HepG2 (cell line): ENCODE measurements at places on chromosomes 6 and 20. TPM values are rescaled to one million over a fixed set of nuclear protein-coding genes. Genes with fewer than 3 reads are reported as not detected.

SEMG1 gene
- total RNA-seq, result not detected in 2 replicates

DNA sequence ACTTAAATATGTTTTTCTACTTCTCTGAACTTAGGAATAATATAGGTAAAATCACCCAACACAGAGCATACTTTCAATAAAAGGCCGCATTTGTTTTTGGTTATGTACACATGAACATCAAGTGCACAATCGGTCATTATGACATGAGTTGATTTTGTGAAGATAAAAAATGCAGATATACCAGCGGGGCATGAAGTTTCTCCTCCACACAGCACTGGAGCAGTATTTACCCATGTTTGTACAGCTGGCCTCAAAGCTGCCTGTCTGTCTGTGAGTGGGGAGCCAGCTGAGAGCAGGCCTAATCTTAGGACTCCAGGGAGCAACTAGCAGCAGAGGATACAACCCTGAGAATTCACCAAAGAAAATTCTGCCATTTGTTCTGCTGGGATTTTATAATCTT, 206.5 kb downstream of the TPBG start:
- no peaks in the 10 kb centered on the region for H3K36me3 ChIP-seq
- DNase-seq, result peak; percentile 13
- 0 out of 3 replicates have a peak, but pooled peaks cover 4% of the 10 kb centered on the region for H3K27me3 ChIP-seq
- H3K27ac ChIP-seq, result no peak overlapping the region
- no peak overlapping the region for H3K4me3 ChIP-seq
- no peaks in the 10 kb centered on the region for H3K4me1 ChIP-seq

GJA1 gene
- not detected in 2 replicates for total RNA-seq

- no peak overlapping the region for H3K4me3 ChIP-seq
- no peaks in the 10 kb centered on the region for H3K36me3 ChIP-seq
Measured at GRCh38 chr20:1418350-1418749, 25.5 kb upstream of the FKBP1A start.

GRCh38 chr6:5610640-5611039, 349.3 kb downstream of the FARS2 start:
- no peak overlapping the region for H3K27ac ChIP-seq
- H3K4me1 ChIP-seq, result no peaks in the 10 kb centered on the region; the same call in 1 of the 2 replicates
- H3K36me3 ChIP-seq, result no peaks in the 10 kb centered on the region
- no peak for DNase-seq
- H3K27me3 ChIP-seq, result no peaks in the 10 kb centered on the region

DNA sequence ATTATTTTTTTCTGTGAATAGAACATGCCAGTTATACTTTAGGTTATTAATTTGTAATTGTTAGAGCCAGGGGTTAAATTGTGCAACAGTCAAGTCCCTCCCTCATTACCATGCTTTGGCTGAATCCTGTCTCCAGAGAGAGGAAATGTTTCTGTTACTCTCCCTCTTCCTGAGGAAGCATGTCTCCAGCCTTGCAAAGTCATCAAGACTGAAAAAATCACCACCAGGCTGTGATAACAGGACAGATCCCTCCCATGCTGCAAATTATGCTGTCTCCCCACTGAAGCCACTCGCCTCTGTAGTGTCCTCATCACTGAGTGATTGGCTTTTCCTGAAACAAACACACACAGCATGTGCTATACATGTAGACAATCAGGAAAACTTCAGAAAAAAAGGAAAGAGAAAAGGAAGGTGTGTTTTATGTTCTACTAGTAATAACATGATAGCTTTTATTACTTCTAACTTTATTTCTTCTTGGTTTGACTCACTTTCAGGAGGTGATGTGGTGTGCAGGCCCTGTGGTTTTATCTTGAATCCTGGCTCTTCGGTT, 290.0 kb upstream of the JAG1 start:
- no peak overlapping the region for H3K27ac ChIP-seq
- no peaks in the 10 kb centered on the region for H3K27me3 ChIP-seq
- no peaks in the 10 kb centered on the region for H3K4me1 ChIP-seq
- H3K36me3 ChIP-seq, result no peaks in the 10 kb centered on the region

- H3K4me1 ChIP-seq, result peaks cover 12% of the 10 kb centered on the region
- H3K4me3 ChIP-seq, result peak overlapping the region; percentile 51
- no peak overlapping the region for H3K27ac ChIP-seq
- no peaks in the 10 kb centered on the region for H3K27me3 ChIP-seq
- DNase-seq, result peak; percentile 92
- no peaks in the 10 kb centered on the region for H3K36me3 ChIP-seq
Measured at GRCh38 chr20:1423625-1424106, 30.8 kb upstream of the FKBP1A start.

DNA sequence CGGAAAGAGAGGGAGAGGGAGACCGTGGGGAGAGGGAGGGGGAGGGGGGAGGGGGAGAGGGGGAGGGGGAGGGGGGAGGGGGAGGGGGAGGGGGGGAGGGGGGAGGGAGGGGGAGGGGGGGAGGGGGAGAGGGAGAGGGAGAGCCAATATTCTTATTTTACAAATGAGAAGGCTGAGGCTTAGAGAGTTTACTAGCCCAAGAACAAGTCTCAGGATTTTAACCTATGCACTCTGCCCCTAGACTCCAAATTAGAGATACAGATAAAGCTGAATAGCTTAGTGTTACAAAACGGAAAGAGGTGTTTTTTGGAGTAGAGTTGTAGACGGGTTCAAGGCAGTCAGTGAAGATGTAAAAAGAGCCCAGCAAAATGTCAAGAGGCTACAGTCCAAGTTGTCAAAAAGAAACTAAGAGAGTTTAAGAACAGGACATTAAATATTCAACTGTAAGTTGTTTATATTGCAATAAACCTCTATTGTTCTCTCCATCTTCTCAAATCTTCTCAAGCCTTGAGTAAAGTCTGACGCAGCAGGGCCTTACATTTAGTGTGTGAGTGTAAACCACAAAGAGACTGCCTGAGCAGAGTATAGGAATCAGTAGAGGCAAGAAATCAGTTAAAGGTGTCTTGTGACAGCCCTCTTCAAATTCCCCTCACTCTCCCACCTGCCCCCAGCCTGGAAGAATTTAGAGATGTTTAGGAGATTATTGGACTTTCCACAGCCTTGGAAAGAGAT, 34.9 kb upstream of the AKIRIN2 start:
- H3K27me3 ChIP-seq, result no peaks in the 10 kb centered on the region
- H3K27ac ChIP-seq, result no peak overlapping the region
- DNase-seq, result no peak
- H3K4me1 ChIP-seq, result peaks cover 40% of the 10 kb centered on the region
- no peak overlapping the region; the same call in 1 of the 2 replicates for H3K4me3 ChIP-seq
- no peaks in the 10 kb centered on the region for H3K36me3 ChIP-seq

MTFR2 gene
- 10.7 and 12.5 TPM in 2 replicates for total RNA-seq

GRCh38 chr6:79647741-79648140, 16.6 kb downstream of the SH3BGRL2 start:
- DNase-seq, result no peak
- no peaks in the 10 kb centered on the region for H3K27me3 ChIP-seq
- H3K36me3 ChIP-seq, result no peaks in the 10 kb centered on the region
- peaks cover 32% of the 10 kb centered on the region for H3K4me1 ChIP-seq
- H3K4me3 ChIP-seq, result no peak overlapping the region

GRCh38 chr20:57126481-57127092, 139.9 kb downstream of the BMP7 start:
- no peaks in the 10 kb centered on the region for H3K36me3 ChIP-seq
- no peak overlapping the region for H3K27ac ChIP-seq
- H3K27me3 ChIP-seq, result no peaks in the 10 kb centered on the region
- no peak for DNase-seq
- H3K4me3 ChIP-seq, result no peak overlapping the region

GRCh38 chr6:138037009-138037504, 70.2 kb downstream of the PERP start:
- H3K4me1 ChIP-seq, result peaks cover 18% of the 10 kb centered on the region
- no peak overlapping the region for H3K27ac ChIP-seq
- H3K4me3 ChIP-seq, result no peak overlapping the region

SLC17A9 gene
- total RNA-seq, result 33.6 and 110 TPM in 2 replicates

- no peaks in the 10 kb centered on the region for H3K4me1 ChIP-seq
- peaks cover 20% of the 10 kb centered on the region; the same call in 2 of the 3 replicates for H3K27me3 ChIP-seq
- no peaks in the 10 kb centered on the region for H3K36me3 ChIP-seq
- H3K27ac ChIP-seq, result no peak overlapping the region
Measured at GRCh38 chr6:163667372-163668060, 253.0 kb downstream of the QKI start.

DNA sequence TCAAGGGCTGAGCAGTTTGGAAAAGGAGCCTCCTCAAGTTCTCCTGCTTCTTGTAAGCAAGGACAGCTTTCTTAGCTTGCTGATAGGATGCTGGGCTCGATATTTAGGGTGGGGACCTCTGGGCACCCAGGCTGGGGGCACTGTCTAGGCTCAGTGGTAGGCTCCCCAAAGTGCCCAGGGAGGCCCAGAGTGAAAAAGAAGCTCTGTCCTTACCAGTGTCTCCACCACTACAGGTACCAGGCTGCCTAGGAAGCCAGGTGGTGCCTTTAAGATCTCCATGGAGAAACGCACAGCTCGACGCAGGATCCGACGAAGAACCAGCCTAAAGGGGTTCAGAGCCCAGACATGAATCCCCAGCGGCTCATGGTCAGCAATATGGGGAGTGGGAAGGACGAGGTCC, 6.4 kb downstream of the AARS2 start:
- DNase-seq, result no peak
- H3K36me3 ChIP-seq, result peaks cover 62% of the 10 kb centered on the region
- no peak overlapping the region for H3K4me3 ChIP-seq
- no peak overlapping the region for H3K27ac ChIP-seq
- H3K27me3 ChIP-seq, result no peaks in the 10 kb centered on the region
- H3K4me1 ChIP-seq, result peaks cover 4% of the 10 kb centered on the region

DNA sequence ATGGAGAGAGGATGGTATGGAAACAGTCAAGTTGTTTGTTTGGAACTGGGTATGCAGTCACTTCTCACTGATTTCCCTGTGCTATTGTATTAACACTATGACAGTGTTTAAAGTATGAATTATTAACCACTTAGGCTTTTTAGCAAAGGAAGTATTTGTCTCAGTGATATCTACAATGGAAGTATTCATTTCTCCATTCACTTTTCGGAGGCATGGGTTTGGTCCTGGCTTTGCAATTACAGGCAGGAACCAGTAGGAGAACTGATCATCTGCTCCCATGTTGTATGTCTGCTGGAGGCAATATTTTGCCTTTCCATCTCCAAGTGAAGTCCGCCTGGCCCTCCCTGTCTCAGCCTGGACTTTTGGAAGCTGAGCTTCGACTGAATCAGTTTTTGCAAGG, 30.6 kb upstream of the EXOC2 start:
- H3K36me3 ChIP-seq, result no peaks in the 10 kb centered on the region
- DNase-seq, result no peak
- H3K27ac ChIP-seq, result no peak overlapping the region
- H3K4me3 ChIP-seq, result no peak overlapping the region
- H3K27me3 ChIP-seq, result peaks cover 53% of the 10 kb centered on the region
- H3K4me1 ChIP-seq, result no peaks in the 10 kb centered on the region

BANF2 gene
- total RNA-seq, result 0.35 TPM in 1 of 2 replicates, not detected in the other

- peaks cover 27% of the 10 kb centered on the region for H3K36me3 ChIP-seq
- DNase-seq, result no peak
- H3K27me3 ChIP-seq, result no peaks in the 10 kb centered on the region
- peaks cover 63% of the 10 kb centered on the region for H3K4me1 ChIP-seq
- peak overlapping the region; percentile 0 for H3K27ac ChIP-seq
Measured at GRCh38 chr20:50146732-50147662, 6.5 kb downstream of the PEDS1 start.

DNA sequence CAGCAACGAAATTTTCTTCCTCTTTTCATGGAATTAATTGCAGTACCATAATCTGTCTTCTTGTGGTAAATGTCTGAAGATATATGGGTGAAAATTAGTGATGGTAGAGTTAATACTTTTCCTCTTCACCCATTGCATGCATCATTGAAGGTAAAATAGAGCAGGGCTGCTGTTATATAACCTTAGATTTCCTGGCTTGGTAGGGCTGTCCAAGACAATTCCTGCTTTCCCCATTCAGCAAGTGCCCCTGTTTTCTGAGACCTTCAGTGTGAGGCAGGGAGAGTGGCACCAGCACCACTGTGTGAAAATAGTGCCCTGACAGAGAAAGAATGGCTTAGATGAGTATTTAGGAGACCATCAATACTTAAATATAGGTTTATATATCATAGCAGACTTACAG, 202.0 kb downstream of the ZFAND3 start:
- no peak overlapping the region for H3K4me3 ChIP-seq
- no peak for DNase-seq
- H3K27me3 ChIP-seq, result no peaks in the 10 kb centered on the region

CAGE1 gene
- 0.15 TPM in 1 of 2 replicates, not detected in the other for total RNA-seq

ZNF451 gene
- 65.7 and 104 TPM in 2 replicates for total RNA-seq

EDN3 gene
- not detected in 2 replicates for total RNA-seq

- no peak overlapping the region for H3K4me3 ChIP-seq
- H3K27ac ChIP-seq, result no peak overlapping the region
- no peak for DNase-seq
- H3K4me1 ChIP-seq, result no peaks in the 10 kb centered on the region
Measured at GRCh38 chr6:109991201-109992101, 13.3 kb downstream of the GPR6 start.

DNA sequence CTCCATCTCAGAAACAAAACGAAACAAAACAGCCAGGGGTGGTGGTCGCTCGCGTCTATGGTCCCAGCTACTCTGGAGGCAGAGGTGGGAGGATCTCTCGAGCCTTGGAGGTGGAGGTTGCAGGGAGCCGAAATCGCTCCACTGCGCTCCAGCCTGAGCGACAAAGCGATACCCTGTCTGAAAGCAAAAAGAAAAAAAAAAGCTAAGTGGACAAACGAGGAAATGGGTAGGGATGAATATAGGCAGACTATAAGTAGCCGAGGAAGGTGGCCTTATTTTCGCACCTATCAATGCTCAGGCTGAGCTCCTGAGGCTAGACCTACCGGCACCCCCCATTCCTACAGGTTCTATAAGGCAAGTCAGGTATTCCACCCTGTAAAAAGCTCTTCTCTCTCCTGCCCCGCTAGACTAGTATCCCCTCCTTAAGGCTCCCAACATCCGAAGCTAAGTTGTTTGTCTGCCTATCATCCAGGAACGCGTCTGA, 650 bp upstream of the CASP8AP2 start:
- H3K27ac ChIP-seq, result peak overlapping the region; percentile 80
- DNase-seq, result no peak
- H3K27me3 ChIP-seq, result no peaks in the 10 kb centered on the region
- no peaks in the 10 kb centered on the region for H3K36me3 ChIP-seq
- peaks cover 11% of the 10 kb centered on the region for H3K4me1 ChIP-seq
- peak overlapping the region; percentile 95 for H3K4me3 ChIP-seq

- H3K36me3 ChIP-seq, result no peaks in the 10 kb centered on the region
- no peak overlapping the region for H3K4me3 ChIP-seq
- H3K27me3 ChIP-seq, result peaks cover 32% of the 10 kb centered on the region
- H3K27ac ChIP-seq, result no peak overlapping the region
- no peak for DNase-seq
Measured at GRCh38 chr6:166597711-166598440, 11.4 kb upstream of the RAMACL start.

- no peaks in the 10 kb centered on the region for H3K4me1 ChIP-seq
- H3K27me3 ChIP-seq, result peaks cover 68% of the 10 kb centered on the region
- H3K36me3 ChIP-seq, result no peaks in the 10 kb centered on the region
- no peak overlapping the region for H3K27ac ChIP-seq
- no peak for DNase-seq
- no peak overlapping the region for H3K4me3 ChIP-seq
Measured at GRCh38 chr6:37680668-37681067, 17.0 kb downstream of the MDGA1 start.
